Caco-2 (cell line): ENCODE measurements at places on chromosomes 6 and 20.

- H3K4me1 ChIP-seq, result no peaks in the 10 kb centered on the region; the same call in 1 of the 2 replicates
- peak overlapping the region; percentile 62 for H3K27ac ChIP-seq
- no peak for DNase-seq
Measured at GRCh38 chr6:4029687-4030086, 49.2 kb downstream of the FAM217A start.

DNA sequence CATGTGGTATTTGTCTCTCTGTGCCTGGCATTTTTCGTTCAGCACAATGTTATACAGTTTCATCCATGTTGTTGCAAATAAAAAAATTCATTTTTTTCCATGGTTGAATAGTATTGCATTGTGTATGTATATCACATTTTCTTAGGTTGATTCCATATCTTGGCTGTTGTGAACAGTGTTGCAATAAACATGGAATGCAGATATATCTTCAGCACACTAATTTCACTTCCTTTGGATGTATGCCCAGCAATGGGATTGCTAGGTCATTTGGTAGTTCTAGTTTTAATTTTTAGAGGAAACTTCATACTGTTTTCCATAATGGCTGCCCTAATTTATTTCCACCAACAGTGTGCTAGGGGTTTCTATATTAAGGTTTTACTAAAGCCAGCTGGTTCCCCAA, 52.6 kb downstream of the GFRAL start:
- H3K4me3 ChIP-seq, result no peak overlapping the region
- no peaks in the 10 kb centered on the region for H3K36me3 ChIP-seq
- no peak for DNase-seq
- no peaks in the 10 kb centered on the region for H3K27me3 ChIP-seq
- H3K4me1 ChIP-seq, result no peaks in the 10 kb centered on the region; the same call in 1 of the 2 replicates

- no peaks in the 10 kb centered on the region for H3K27me3 ChIP-seq
- 0 out of 2 replicates have a peak, but pooled peaks cover 25% of the 10 kb centered on the region for H3K4me1 ChIP-seq
- H3K27ac ChIP-seq, result no peak overlapping the region
- no peak overlapping the region for H3K4me3 ChIP-seq
- DNase-seq, result no peak
Measured at GRCh38 chr6:38696345-38696744, 6.6 kb downstream of the GLO1 start.

DNA sequence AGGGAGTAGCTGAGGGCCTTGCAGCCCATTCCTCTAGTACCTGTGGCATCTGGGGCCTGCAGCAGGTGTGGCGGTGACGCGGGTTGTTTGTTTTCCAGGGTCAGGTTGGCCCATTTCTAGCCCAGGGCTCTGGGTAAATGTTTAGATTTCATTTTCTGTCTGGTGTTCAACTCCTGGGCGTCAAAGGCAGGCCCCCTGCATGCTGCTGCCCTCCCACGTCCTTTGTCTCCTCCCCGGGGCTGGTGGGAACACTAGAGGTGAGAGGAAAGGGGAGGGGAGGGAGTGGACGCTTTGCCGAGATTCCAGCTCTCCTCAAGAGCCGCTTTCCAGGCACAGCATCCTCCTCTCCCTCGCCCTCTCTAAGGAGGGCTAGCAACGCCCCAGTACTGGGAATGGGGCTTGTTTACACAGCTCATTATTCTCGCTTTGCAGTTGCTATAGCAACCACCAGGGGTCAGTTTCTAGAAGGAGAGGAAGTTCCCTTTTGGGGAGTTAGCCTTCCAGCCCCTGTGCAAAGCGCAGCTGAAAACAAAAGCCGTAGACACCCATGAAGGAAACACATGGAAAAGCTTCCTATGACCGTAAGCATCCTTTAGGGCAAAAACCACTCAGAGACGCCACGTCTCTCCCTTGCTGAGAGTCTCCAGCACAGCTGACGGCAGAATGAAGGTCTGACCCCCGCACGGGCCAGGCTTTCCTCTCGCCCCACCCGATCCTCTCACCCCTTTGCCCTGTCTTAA, 170.6 kb downstream of the LY86 start:
- no peak overlapping the region for H3K27ac ChIP-seq
- peak; percentile 70 for DNase-seq
- no peak overlapping the region for H3K4me3 ChIP-seq
- H3K36me3 ChIP-seq, result no peaks in the 10 kb centered on the region
- H3K4me1 ChIP-seq, result peaks cover 5% of the 10 kb centered on the region; the same call in 1 of the 2 replicates
- H3K27me3 ChIP-seq, result no peaks in the 10 kb centered on the region

DNA sequence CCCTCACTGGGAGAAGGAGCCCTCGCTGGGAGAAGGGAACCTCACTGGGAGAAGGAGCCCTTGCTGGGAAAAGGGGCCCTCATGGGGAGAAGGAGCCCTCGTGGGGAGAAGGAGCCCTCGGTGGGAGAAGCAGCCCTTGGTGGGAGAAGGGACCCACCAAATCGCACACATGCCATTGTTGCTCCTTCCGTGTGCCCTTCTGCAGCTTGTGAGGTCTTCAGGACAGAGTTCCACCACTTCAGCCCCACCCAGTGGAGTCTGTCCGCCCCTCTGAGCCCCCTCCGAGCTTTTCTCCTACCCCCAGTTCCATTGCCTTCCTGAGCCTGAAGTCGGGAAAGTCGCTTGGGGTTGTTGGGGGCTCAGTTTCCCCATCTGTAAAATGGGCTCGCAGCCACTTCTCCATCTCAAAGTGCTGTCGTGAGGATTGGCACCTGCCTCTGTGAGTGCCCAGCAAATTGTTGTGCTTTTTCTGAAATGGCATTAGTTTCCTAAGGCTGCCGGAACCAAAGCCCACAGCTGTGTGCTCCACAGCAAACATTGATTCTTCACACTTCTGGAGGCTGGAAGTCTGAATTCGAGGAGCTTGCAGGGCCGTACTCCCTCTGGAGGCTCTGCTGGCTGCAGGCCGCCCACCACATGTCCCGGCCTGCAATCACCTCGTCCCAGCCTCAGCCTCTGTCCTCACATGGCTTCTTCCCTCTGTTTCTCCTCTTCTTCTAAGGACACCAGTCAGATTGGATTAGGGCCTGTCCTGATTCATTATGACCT, 124.7 kb upstream of the PMEPA1 start:
- H3K4me1 ChIP-seq, result no peaks in the 10 kb centered on the region
- no peak overlapping the region for H3K4me3 ChIP-seq
- DNase-seq, result no peak
- no peak overlapping the region for H3K27ac ChIP-seq

GRCh38 chr20:40741507-40742106, 52.6 kb upstream of the MAFB start:
- no peaks in the 10 kb centered on the region; the same call in 1 of the 2 replicates for H3K27me3 ChIP-seq
- H3K4me1 ChIP-seq, result no peaks in the 10 kb centered on the region
- H3K36me3 ChIP-seq, result no peaks in the 10 kb centered on the region
- no peak overlapping the region for H3K27ac ChIP-seq
- H3K4me3 ChIP-seq, result no peak overlapping the region

GRCh38 chr6:22383016-22383415, 86.2 kb upstream of the PRL start:
- H3K4me1 ChIP-seq, result no peaks in the 10 kb centered on the region
- H3K36me3 ChIP-seq, result no peaks in the 10 kb centered on the region
- no peak overlapping the region for H3K27ac ChIP-seq
- no peak for DNase-seq

GRCh38 chr20:31806564-31807355, 12.4 kb upstream of the MYLK2 start:
- no peak overlapping the region for H3K27ac ChIP-seq
- H3K36me3 ChIP-seq, result peaks cover 5% of the 10 kb centered on the region
- no peaks in the 10 kb centered on the region for H3K27me3 ChIP-seq
- H3K4me3 ChIP-seq, result no peak overlapping the region

DNA sequence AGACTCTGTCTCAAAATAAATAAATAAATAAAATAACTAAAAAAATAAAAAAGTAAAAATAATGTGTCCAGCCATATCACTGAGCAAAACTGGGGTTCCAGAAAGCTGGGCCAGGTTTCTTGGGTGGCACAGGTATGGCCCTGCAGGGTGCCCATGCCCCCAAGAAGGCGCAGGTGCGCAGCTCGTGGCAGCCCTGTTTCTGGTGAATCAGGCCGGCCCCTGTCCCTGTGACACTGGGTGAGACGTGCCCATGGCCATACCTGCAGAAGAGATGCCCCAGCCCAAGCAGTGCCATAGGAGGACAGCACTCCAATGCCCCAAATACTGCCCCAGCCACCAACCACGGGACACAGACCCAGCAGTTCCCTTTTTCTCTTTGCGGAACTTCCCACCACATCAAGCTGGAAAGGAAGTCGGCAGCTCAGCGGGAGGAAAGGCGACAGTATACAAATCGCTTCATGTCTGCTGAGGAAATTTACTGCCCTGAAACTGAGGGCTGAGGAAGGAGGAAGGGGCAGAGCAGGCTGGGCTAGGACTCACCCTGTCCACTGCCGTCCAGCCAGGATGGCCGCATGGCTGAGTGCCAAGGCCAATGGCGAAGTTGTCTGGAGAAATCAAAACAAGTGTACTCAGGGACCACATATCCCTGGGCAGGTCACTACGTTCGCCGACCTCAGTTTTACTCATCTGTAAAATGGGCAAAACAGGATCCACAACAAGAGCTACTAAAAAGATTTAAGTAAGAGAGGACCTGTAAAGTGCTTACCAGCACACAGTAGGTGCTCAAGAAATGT, 55.4 kb downstream of the PREX1 start:
- no peaks in the 10 kb centered on the region for H3K27me3 ChIP-seq
- no peak overlapping the region for H3K4me3 ChIP-seq
- DNase-seq, result no peak
- no peaks in the 10 kb centered on the region for H3K36me3 ChIP-seq
- no peak overlapping the region for H3K27ac ChIP-seq
